ENCODE measurements at places on chromosomes 7 and 10.

DNA sequence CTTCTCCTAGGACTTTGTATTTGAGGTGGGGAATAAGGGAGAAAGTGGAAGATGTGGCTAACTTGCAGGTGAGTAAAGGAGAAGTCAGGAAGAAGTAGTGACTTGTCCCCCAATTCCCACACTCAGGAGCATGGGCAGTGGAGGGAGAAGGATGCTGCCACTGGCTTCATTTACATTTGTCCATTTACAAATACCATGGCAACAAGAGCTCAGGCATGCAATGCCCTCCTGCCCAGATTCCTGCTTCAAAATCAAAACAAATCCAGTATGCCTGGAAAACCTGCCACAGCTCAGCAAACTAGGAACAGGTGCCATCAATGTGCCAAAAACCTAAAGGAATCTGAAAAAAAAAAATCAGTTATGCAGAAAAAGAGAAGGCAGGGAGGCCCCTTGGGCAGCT is 139.9 kb downstream of the KCNMA1 start:
- DNase-seq = no peak

GRCh38 chr10:72802763-72803505 is 90.6 kb upstream of the OIT3 start:
- DNase-seq = no peak

- DNase-seq = no peak
These were observed 279.1 kb upstream of the PITRM1 start for GRCh38 chr10:3451516-3452172.

GRCh38 chr7:128255271-128255670 is 14.2 kb downstream of the LEP start:
- no peak for DNase-seq

DNA sequence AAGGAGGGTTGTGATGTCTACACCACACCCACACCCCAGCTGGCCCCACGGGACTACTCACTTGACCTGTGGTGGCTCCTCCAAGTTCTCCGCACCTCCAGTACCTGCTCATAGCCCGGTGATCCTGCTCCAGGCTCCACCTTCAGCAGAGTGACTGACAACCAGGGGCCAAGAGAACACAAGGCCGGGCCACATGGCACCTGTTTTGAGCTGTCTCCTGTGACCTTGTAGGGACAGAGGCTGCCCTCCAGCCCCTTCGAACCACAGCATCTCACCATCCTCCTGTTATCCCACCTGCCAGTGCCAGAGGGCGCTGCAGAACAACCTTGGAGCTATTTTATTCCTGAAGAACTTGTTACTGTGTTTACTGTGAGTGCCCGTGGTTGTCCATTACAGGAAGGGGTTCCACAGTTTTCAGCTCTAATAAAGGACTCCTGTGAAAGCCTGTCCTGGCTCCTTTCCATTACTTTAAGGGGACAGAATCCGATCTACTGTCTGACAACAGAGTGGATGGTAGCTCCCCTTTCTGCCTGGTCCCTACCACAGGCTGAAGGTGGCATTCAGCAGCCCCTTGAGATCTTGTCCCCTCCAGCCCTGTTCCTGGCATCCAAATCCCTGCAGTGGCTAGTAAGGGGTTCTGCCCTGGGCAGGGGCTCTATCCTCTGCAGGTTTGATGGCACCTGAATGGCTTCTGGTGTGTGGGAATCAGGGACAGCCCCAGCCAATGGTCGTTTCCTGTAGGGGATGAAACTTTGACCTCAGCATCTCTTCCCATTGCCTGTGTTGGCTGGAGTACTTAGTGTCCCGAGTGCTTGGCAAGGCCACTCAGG is 50.8 kb downstream of the C10orf120 start:
- DNase-seq = peak; percentile 40

DNA sequence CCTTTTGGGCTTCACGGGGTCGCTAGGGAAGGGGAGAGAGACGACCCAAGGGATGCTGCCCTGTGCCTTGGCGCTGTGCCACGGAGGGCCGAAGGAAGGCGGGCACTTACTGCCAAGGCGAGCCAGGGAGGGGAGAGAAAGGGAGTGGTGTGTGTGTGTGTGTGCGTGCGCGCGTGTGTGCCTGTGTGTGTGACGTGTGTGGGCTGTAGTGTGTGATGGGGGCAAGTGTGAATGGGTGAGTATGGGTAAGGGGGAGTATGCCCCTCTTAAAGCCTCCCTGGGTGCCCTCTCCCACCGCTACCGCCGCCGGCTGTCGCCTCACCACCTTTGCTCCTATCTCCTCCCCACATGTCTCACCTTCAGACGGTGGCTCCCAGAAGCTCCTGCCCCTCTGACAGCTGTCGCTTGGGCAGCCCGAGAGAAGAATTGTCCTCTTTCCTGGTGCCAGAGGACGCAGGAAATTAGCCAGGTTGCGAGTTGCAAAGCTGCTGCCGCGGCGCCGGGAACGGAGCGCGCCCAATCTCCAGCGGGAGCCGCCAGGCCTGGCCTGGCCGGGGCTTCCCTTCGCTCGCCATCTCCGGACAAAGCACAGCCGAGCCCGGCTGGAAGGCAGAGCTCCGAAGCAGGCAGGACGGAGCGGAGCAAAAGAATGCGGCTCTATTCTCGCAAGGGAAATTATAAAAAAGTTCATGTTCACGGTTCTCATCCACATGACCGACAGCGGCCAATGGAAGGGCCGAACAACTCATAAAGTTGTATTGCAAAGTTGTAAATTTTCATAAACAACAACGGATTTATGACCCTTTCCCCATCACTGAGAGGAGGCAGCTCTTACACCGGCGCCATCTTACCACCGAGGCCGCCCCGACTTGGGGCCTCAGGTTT is at the start of gene HOXA3:
Gene HOXA3, minus strand, starts transcription at position 653 of the 885 bp plus-strand sequence. CDS start 41,943 bp downstream, outside the sequence.
- no peak for DNase-seq

DNA sequence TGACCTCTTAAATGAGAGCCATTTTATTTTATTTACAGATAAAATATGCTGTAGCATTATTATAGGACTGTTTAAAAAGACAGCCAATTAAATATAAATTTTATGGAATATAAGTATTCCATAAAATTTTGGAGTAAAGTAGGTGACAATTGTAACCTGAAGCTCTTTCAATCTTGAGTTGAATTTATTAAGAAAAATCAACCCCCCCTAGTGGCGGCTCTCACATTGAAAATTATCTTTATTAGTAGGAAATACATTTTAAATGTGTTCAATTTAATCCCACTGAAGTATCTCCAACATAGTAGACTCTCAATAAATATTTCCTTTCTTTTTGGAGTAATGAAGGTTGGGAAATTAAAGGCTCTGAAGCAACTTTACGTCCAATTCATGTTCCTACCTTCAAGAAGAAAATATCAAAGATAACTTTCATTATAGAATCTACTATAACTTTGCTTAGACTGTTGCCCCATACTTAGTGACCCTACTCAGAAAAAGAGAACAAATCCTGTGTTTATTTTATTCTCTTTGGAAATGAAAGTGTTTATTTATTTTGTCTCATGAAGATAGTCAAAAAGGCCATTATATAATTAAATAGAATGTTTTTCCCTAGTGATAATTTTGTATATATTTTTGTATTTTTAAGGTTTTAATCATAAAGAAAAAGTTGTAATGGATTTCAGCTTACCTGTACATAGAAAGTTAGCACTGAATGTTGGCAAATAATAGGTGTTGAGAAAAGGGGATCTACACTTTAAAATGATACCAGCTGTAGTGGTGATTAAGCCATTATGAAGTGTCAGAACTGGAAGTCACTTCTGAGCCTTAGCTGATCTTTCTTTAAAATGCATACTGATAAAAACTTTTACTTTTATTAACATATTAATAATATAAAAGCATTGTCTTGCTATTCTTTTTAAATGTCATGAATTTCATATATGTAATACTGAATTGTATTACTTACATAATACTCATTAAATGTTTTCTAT is 3.3 kb downstream of the AHR start:
- peak; percentile 58 for DNase-seq

- no peak for DNase-seq
These were observed 649.0 kb downstream of the LRMDA start for GRCh38 chr10:76080451-76080850.

DNA sequence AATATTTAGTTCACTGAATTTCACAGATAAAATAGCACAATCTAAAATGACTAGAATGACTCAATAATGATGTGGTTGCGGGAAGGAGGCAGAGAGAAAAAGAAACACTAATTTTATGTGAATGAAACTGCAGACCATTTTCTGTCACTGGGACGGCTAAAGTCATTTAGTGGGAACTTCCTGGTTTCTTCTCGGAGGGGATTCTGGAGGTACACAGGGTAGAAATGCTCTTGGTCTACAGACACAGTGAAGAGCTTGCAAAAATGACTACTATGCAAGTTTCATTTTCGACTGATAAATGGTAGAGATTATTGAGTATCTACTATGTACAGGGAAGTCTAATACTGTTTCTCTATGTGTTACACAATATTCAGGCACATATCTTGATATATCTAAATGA is 63.5 kb upstream of the LRRN3 start:
- no peak for DNase-seq

GRCh38 chr10:125772864-125773180 is 2.8 kb downstream of the MMP21 start:
- DNase-seq = no peak

DNA sequence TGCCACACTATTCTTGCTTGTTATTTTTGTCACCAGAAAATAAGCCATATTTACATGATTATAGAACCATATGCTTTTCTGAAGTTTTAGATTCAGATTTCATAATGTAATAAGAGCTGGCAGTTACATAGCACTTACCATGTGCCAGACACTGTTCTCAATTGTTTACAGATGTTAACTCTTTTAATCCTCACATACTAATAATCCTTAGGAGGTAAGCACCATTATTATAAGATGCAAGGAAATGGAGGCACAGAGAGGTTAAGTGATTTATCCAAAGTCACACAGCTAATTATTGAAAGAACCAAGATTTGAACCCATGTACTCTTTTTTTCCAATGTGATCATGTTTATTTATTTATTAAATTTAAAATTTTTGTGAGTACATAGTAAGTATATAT is 57.2 kb downstream of the CREB5 start:
- DNase-seq = no peak

DNA sequence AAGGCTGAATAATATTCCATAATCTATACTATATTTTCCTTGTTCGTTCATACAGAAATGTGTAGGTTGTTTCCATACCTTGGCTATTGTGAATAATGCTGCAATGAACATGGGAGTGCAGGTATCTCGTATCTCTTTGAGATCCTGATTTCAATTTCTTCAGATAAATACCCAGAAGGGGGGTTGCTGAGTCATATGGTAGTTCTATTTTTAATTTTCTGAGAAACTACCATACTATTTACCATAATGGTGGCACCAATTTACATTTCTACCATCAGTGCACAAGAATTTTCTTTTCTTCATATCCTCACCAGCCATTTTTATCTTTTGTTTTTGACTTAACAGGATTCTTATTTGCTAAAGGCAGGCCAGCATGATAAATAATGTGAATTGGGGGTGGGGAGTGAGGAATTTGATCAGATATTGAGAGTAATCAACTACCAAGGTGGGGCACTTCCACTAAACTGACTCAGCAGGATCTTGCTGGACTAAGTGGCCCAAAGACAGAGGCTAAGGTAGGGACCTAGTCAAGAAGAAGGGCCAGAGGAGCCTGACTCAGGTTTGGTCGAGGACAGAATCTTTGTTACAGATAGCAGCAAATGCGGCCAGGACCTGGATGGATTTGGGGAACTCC is 21.5 kb upstream of the CCSER2 start:
- DNase-seq = no peak

DNA sequence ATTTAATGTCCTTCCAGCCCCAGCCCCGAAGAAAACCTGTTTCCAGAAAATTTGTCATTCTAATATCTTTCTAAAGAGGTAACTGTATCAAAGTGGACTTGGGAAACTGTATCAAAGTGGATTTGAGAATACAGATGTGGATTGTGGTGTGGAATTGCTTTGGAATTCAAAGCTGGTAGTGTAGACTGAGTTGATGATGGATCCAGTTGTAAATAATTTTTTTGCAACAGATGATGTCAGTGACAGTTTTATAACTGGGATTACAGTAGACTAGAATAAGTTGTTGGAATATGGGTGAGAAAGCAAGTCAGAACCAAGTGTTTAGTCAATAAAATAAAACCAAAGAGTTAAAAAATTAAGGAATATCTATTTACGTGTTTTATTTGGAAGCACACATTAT is 202.1 kb downstream of the LRMDA start:
- DNase-seq = no peak

DNA sequence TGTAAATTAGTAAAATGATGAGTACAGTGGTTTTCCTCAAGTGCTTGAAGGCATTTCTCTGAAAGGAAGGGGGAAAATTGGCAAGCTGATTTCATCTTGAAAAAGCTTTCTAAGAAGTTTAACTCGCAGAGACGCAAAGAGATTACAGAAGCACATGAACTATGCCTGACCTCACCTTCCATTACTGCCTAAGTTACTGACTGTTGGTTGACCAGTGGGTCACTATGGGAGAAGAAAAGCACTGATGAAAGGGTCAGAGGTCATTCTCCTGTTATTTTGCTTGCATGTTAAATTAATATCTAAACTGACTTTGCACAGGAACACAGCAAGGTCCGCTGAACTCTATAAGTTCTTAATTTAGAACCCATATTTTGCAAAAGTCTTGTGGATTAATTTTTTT is 225.6 kb downstream of the ARL4A start:
- no peak for DNase-seq

DNA sequence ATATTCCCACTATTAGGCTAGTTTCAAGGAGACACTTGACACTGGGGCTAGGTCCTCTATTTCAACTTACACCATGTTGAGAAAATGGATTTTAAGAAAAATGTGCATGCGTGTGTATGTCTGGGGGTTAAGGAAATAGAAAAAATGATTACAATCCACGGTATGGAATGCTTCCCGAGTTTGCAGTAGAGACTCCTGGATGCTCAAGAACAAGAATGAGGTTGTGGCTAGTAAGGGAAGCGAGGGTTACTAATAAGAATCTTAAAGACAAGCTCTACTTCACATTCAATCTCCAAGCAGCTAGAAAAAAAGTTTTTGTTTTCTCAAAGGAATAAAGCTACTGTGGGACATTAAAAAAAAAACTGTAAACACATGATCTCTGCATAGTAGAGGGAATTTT is 54.7 kb downstream of the ANK3 start:
- DNase-seq = no peak

- no peak for DNase-seq
These were observed 4.3 kb upstream of the TRPV6 start for GRCh38 chr7:142889816-142890215.

- DNase-seq = peak; percentile 18
These were observed 431 bp downstream of the ZYX start for GRCh38 chr7:143381427-143382125.

DNA sequence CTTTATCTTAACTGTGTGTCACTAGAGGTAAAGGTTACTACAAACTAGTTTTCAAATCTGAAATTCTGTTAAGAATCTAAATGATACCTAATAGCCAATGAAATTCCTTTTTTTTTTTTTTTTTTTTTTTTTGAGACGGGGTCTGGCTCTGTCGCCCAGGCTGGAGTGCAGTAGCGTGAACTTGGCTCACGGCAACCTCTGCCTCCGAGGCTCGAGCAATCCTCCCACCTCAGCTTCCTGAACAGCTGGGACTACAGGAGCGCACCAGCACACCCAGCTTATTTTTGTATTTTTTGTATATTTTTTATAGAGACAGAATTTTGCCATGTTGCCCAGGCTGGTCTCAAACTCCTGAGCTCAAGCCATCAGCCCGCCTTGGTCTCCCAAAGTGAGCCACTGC is 160.3 kb upstream of the NEBL start:
- no peak for DNase-seq

All from RPMI8226 (cell line).